Stimulated activated CD4-positive, alpha-beta T cell treated with anti-CD3 and anti-CD28 coated beads, Interleukin-1b, Interleukin-23, amount 100 ng/mL, for 48 hours (primary cell): ENCODE measurements at places on chromosomes 16 and 17.

- no peak for DNase-seq
Observed at GRCh38 chr17:42598905-42599304, 10.3 kb downstream of the RETREG3 start.

DNA sequence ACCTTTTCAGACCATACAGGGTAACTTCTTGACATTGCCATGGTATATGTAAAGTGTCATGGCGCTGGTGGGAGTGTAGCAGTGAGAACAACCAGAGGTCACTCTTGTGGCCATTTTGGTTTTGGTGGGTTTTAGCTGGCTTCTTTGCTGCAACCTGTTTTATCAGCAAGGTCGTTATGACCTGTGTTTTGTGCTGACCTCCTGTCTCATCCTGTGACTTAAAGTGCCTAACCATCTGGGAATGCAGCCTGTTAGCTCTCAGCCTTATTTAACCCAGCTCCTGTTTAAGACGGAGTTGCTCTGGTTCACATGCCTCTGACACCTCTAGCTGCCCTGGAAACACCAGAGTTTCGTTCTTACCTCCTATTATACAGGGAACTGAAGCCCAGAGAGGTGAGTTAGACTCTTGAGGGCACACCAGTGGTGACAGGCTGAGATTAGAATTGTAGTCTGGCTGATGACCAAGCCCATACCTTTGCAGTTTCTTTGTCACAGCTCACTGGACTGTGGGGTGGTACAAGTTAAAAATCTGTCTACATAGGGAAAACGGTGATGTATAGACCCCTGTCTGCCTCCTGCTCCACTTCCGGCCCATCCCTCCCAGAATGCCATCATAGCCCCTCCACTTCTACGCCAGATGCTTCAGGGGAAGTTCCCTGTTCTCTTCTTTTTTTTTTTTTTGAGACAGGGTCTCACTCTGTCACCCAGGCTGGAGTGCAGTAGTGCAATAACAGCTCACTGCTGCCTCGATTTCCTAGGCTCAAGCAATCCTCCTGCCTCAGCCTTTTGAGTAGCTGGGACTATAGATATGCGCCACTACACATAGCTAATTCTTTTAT lies 21.0 kb downstream of the KSR1 start:
- DNase-seq, result no peak

- DNase-seq, result no peak
Observed at GRCh38 chr17:47117386-47117785, 71.7 kb downstream of the CDC27 start.

- DNase-seq, result no peak
Observed at GRCh38 chr16:87764600-87765472, 950 bp downstream of the KLHDC4 start.

DNA sequence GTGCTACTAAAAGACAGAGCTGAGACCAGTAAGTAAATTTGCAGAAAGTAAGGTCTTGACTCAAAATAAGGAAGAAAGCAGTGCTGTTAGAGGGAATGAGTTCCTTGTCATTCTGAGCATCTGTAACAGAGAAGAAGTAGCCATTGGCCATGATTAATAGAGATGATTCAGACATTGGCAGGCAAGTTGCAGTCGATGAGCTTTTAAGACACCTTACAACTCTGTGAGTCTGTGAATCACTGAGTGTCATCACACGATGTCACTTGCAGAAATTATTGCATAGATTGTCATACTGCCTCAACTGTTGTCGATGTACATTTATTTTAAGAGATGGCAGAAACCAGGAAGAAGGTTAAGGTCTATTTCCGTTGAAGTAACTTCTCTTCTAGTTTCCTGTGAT lies 201.1 kb upstream of the CDH13 start:
- DNase-seq, result no peak

- no peak for DNase-seq
Observed at GRCh38 chr16:72992142-72992601, 55.8 kb downstream of the ZFHX3 start.

GRCh38 chr16:80198311-80199299 lies 342.2 kb upstream of the DYNLRB2 start:
- DNase-seq, result no peak
